ENCODE measurements at places on chromosomes 12 and 14.
A peak's percentile ranks its signal among the peaks of the same experiment; 100 is the strongest.

DNA sequence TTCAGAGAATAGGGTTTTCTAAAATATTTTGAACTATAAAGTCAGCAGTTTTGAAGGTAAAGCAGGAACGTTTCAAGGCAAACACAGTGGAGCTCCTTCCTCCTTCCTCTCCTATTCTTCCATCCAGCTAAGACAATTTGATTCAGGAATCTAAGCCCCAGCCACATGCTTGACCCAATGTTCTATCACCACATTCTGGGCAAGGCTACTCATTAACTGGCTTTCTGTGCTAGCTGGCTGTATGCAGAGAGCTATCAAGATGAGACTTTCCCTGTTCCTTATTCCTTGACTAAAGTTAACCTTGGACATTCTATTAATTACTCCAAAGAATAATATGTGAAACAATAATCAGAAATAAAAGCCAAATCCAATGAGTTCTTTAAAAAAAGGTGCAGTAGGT lies 266.9 kb downstream of the NOVA1 start:
- no peak for DNase-seq

GRCh38 chr12:110853836-110854235 lies 7.0 kb downstream of the CCDC63 start:
- DNase-seq, result no peak

DNA sequence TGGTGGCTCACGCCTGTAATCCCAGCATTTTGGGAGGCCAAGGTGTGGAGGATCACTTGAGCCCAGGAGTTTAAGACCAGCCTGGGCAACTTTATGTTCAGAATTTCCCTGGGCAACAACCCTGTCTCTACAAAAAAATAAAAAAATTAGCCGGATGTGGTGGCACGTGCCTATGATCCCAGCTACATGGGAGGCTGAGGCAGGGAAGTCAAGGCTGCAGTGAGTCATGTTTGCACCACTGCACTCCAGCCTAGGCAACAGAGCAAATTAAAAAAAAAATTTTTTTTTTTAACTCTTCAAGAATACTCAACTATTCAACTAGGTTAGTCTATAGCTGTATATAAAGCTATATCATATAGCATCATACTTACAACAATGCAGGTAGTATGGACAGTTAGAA lies 113.0 kb downstream of the RALGAPA1 start:
- no peak for DNase-seq

- DNase-seq, result no peak
Observed at GRCh38 chr12:30908722-30909348, 17.7 kb upstream of the TSPAN11 start.

DNA sequence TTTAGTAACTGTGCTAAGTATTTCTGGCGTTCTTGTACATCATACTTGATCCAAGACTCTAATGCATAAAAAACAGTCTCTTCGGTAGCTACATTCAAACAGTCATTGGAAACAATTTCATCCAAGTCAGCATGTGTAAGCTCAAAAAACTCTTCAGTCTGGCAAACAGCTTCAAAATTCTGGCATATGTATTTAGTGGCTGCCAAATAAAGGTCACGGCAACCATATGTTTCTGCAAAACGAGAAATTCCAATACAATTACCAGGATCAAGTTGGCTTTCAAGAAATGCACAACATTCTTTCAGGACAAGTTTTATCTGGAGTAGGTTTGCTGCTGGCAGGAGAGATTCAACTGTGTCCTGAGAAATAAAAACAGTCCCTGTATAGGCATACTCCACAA lies 16.5 kb downstream of the KLHL28 start:
- no peak for DNase-seq

DNA sequence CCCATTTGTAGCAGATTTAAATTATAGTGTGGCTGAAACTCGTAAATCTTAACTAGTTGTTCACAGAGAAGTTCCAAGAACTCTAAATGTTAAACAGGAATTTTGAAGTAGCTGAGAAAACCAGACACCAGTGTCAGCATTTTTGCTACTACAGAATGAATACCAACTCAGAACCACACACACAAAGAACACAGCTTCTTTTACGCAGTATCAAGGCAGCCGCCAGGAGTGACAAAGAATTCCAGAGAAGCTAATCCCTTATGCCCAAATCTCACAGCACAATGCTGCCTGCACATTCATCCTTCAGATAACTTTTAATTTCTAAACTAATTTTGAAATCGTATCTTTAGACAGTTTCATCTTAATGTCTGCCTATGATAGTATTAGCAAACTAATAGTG lies 37.4 kb downstream of the SLC6A15 start:
- peak; percentile 79 for DNase-seq

DNA sequence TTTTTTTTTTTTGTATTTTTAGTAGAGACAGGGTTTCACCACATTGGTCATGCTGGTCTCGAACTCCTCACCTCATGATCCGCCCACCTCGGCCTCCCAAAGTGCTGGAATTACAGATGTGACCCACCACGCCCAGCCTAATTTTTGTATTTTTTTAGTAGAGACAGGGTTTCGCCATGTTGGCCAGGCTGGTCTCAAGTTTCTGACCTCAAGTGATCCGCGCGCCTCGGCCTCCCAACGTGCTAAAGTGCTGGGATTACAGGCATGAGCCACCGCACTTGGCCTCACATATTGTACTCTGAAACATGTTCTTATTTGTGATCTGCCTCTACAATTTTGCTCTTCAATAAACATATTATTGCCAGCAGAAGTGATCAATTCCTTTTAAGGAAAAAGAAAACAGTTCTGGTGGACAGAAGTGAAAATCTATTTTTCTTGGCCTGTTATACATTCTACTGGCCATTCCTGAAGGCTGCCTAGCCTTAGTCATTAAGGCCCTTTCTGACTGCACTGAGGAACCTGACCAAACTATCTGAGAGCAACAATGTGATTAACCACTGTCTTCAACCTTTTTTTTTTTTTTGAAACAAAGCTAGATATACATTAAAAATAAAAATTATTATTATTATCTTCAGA lies 36.1 kb downstream of the SNX6 start:
- DNase-seq, result no peak

GRCh38 chr12:2580821-2581220 lies 213.9 kb upstream of the FKBP4 start:
- no peak for DNase-seq

DNA sequence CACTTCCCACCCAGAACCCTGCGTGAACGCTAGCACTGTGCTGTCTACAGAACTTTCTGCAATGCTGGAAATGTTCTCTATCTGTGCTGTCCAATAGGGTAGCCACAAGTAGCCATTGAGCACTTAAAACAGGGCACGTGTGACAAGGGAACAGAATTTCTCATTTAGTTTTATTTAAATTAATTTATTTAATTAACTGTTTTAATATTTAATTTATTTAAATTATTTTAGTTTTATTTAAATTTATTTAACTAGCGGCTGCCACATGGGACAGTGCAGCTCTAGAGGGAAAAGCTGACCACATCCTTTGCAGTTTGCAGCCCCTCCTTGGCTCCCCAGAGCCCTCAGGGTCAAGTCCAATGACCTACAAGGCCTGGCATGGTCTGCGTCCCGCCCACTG lies 35.0 kb upstream of the CORO1C start:
- DNase-seq, result no peak

DNA sequence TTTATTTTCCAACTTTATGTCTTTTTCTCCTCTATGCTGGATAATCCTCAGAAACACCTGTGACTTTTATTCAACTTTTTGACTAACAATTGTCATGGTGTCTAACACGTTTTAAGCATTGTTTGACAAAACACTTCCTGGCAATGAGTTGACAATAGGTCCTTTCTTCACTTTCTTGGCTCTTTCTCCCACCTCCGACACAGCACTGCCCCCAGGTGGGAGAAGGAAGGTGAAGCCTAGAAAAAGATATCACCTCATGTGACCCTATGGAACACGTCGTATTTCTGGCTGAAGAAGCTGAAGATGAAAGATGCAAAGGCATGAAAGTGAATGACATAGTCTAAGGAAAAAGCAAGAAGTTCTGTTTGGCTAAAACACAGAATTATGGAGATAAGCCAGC lies 430.0 kb downstream of the ETNK1 start:
- DNase-seq, result peak; percentile 81

DNA sequence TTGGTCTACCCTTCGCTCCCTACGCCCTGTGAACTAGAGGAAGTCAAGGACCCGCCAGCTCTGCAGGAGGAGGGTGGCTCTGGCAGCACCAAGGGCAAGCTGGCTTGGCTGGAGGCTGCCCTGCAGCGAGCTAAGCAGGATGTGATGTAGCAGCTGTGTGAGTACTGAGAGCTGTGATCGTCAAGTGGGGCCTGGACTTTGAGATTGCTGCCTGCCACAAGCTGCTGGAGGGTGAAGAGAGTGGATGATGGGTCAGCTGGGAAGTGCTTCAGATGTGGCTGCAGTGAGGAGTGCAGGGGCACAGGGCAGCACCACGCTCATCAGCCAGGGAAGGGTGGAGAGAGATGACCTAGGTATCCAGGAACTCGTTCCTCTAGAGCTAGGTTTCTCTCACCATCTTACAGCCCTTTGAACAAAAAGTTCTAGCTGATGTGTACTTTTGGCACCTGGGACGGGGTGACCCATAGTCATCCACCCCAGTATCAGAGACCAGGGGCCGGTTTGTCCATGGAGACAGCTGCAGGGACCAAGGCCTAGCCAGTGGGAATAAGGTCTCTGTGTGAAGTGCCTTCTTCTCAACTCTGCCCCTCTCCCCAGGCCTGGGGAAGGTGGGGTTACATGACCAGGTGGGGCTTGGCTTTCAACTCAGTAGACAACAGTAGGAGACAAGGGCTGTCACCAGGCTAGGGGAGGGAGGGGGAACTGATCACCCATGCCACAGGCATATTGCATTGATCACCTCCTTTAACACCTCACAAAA lies 3.2 kb downstream of the KRT86 start:
- DNase-seq, result no peak

GRCh38 chr14:100297320-100298300 lies 8.6 kb downstream of the SLC25A29 start:
- DNase-seq, result peak; percentile 61

- no peak for DNase-seq
Observed at GRCh38 chr14:33914676-33915516, 36.0 kb downstream of the EGLN3 start.

GRCh38 chr12:119486599-119487154 lies 106.9 kb upstream of the TMEM233 start:
- DNase-seq, result no peak

- DNase-seq, result no peak
Observed at GRCh38 chr14:66483322-66483721, 2.8 kb upstream of the CCDC196 start.

GRCh38 chr14:56422703-56423213 lies 156.8 kb upstream of the TMEM260 start:
- DNase-seq, result peak; percentile 65

DNA sequence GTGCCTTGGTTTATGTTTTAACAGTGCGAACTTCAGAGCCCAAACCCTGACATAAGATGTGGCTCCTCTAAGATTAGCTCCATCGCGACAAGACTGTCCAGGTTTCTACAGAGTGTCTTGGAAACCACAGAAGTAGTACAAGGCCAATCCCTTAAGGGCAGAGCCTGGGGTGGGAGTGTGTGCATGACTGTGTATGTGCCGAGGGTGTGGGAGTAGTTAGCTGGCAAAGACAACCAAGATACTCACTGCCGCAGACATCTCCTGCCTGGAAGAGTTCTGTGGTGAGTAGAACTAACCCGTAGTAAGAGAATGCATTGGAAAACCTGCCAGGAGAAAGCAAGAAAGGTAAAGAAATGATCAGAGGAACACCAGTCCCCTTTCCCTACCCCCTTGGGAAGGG lies 54.1 kb downstream of the DAO start:
- no peak for DNase-seq

GRCh38 chr14:101103321-101103901 lies 199.9 kb upstream of the RTL1 start:
- no peak for DNase-seq

- DNase-seq, result no peak
Observed at GRCh38 chr14:24908592-24909236, 141.2 kb downstream of the STXBP6 start.

DNA sequence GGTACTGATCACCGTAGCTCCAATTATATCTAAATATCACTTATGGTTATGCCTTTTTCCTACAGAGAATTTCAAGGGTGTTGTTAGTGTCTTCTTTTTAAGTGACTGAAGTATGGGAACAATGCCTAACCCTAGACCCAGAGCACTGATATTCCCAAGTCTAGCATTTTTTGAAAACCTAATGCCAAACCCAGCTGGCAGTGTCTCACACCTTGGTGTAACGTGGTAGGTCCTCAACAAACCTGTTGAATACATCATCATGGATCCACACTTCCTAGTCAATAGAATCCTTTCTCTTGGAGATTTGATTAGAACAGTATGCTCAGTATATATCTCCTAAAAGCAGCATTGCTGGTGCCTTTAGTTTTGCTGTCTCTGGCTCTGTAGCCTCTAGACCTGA lies 37.7 kb upstream of the RMST start:
- no peak for DNase-seq

GRCh38 chr12:24681570-24681969 lies 267.3 kb downstream of the BCAT1 start:
- no peak for DNase-seq

GRCh38 chr12:7609495-7609894 lies 56.2 kb downstream of the APOBEC1 start:
- no peak for DNase-seq

- no peak for DNase-seq
Observed at GRCh38 chr12:58920961-58921861, 907 bp upstream of the LRIG3 start.

DNA sequence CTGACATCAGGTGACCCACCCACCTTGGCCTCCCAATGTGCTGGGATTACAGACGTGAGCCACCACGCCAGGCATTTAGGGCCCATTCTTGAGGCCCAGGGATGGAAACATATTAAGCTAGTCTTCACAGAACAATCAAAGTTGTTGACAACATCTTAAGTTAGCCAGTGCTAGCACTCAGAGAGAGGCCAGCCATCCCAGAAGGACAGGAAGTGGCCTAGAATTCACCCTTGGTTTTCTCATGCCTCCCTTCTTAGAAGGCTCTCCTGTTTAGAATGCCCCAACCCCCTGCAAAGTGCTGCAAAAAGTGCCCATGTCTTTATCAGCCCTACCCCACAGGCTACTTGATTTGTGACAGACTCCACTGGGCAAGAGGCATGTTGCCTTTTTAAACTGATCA lies 12.1 kb upstream of the OR6J1 start:
- no peak for DNase-seq

DNA sequence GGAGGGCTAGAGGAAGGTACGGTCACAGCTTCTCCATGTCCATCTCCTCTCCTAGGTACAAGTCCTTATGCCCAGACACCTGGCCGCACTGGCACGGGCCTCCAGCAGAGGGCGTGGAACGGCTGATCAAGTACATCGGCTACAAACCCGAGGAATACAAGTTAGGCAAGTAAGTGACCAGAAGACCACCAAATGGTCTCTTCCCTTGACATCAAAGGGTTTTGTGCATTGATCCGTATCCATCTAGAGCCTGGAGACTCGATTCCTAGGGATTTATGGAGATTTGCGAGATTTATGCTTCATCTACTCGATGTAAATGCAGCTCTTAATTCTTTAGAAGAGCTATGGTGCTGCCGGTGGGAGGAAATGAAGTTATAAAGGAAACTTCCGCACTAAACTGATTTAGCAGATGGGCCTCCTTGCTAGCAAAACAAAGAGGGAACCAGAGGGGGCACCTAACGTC lies 44.2 kb downstream of the KCTD10 start:
- peak; percentile 83 for DNase-seq

- DNase-seq, result no peak
Observed at GRCh38 chr14:90645842-90646443, 170.3 kb downstream of the TTC7B start.

GRCh38 chr12:81727391-81727790 lies 31.8 kb downstream of the PPFIA2 start:
- DNase-seq, result no peak

- DNase-seq, result no peak
Observed at GRCh38 chr14:70842851-70843462, 33.6 kb upstream of the MAP3K9 start.

All from SK-MEL-5 (cell line).